ENCODE measurements at places on chromosomes 2 and 18.

DNA sequence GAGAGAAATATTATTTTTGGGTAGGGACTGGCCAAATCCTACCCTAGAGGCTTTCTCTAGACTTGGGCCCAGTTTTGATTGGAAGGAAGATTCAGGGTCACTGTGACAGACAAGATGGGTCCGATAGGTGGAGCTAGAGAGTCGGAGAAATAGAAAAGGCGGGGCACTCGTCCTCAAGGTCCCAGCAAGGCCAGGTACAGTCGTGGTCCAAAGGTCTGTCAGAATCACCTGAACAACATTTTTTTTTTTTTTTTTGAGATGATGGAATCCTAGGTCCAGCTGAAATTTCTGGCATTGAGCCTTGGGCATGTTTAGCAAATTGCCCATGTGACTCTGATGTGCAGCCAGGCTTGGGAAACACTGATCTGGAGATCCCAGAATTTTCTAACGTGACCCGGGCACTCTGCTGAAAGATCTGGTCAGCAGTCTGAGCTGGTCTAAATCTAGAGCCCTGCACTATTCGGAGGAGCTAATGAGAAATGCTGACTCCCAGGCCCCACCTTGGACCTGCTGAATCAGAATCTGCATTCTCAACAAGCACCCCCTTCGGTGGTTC, 23.0 kb upstream of the NTSR2 start:
- DNase-seq, result no peak

DNA sequence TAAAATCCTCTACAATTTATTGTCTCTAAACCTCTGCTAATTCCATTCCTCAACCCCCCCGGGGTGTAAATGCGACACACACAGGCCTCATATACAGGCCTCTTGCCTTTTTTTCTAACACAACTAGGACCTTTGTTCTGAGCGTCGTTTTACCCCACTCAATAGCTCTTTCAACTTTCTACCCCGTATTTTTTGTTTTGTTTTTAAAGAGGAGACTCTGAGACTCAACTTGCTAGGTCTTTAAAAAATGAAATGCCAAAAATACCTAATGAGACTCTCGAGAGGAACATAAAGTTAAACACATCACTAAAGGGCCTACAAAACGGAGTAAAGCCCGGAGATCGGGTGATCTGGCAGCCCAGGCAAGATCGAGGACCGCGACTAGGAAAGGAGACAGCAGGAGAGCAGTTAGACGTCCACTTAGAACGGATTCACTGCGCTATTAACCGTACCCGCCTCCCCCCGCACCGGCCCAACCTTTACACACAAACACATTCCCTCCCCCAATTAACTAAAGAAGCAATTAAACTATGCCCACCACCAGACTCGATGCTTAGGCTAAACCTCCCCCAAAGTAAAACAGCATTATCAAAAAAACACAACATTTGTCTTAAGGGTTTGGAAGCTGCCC, 1.7 kb downstream of the TRIP12 start:
- DNase-seq, result peak; percentile 6

DNA sequence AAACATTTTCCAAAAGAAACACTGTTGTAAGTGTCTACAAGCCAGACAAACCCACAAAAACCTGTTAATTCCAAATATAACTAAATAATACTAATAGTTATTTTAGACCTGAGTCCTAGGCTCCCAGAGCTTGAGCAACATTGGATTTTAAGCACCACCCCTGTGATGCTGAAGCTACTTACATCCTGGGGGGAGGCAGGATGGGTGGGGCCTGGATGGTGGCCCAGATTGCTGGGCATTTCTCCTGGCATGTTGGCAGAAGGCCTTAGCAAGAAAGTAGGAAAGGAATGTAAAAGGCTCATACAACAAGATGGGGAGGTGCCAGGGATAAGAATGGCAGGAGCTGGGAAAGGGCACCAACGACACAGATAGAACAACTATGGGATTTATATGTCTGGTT, 50.7 kb upstream of the OTX1 start:
- no peak for DNase-seq

- no peak for DNase-seq
These were observed 87.1 kb downstream of the CDH20 start for GRCh38 chr18:61420218-61420885.

- no peak for DNase-seq
These were observed 3.6 kb upstream of the KCNJ13 start for GRCh38 chr2:232779934-232780333.

- DNase-seq, result no peak
These were observed 2.2 kb upstream of the ACADL start for GRCh38 chr2:210227290-210228088.

DNA sequence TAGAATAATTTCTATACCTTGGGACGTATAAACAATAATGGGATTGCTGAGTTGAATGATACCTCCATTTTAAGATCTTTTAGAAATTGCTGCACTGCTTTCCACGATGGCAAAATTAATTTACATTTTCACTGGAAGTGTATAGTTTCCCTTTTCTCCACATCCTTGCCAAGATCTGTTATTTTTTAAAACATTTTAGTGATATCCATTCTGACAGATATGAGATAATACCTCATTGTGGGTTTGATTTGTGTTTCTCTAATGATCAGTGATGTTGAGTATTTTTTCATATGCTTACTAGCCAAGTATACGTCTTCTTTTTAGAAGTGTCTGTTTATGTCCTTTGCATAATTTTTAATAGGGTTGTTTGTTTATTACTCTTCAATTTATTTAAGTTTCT, 908.5 kb upstream of the CNTNAP5 start:
- DNase-seq, result no peak

- DNase-seq, result no peak
These were observed 39.5 kb downstream of the SFT2D3 start for GRCh38 chr2:127740665-127741288.

- no peak for DNase-seq
These were observed 20.2 kb downstream of the IL18RAP start for GRCh38 chr2:102442967-102443828.

GRCh38 chr2:148586522-148587128, 57.9 kb upstream of the EPC2 start:
- DNase-seq, result no peak

GRCh38 chr2:43114210-43114609, 112.2 kb downstream of the ZFP36L2 start:
- DNase-seq, result no peak

- no peak for DNase-seq
These were observed 44.4 kb downstream of the MYO3B start for GRCh38 chr2:170222298-170222697.

DNA sequence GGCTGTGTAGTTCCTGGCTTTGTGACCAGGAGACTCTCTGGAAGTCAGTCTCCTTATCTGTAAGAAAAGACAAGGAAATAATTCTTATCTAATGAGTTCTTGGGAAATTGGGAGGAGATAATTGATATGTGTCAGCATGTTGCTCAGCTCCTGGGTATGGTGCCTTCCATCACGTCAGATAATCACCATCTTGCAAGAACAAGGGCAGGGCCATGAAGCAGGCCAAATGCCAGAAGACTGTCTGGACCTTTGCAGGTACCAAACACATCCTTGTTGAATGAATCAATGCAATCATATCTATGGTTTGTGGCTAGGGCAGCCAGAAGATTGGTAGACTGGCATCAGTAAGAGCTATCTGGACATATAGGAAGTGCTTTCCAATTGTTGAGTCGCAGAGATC, 473.5 kb downstream of the TNS1 start:
- no peak for DNase-seq

DNA sequence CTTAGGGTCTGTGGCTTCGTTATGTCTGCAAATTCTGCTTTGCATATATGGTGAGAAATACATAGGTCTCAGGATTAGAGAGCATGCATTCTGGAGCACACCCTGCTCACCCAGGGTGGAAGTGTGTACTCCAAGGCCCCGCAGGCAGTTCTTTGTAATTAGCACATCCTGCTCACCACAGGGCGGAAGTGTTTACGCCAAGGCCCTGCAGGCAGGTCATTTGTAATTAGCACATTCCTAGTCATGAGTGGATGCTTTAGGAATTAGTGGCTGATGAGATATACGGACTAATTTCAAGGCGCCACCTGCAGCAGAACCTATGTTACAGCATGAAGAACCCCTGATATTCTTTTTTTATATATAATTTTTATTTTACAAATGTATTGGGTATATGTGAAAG, 4.2 kb downstream of the ALLC start:
- DNase-seq, result no peak

- no peak for DNase-seq
These were observed 57.0 kb downstream of the PRKCE start for GRCh38 chr2:45708501-45708900.

- no peak for DNase-seq
These were observed 2.8 kb downstream of the GAREM2 start for GRCh38 chr2:26175466-26176278.

DNA sequence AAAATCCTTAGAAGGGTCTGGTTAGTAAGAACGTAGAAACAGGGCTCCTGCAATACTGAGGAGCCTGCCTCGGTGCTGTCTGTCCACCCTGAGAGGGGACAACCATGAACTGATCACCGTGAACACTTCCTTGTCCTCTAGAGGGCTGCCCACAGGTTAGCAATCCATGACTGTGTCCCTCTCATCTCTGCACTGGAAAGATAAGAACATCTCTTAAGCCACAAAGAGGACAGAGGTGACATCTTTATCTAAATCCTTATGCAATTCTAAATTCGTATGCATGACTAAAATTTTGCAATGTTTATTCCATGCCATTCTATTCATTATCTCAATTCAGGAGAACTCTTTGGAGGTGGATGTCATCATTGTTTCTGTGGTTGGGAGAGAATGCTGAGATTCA, 12.8 kb downstream of the EFR3B start:
- no peak for DNase-seq

DNA sequence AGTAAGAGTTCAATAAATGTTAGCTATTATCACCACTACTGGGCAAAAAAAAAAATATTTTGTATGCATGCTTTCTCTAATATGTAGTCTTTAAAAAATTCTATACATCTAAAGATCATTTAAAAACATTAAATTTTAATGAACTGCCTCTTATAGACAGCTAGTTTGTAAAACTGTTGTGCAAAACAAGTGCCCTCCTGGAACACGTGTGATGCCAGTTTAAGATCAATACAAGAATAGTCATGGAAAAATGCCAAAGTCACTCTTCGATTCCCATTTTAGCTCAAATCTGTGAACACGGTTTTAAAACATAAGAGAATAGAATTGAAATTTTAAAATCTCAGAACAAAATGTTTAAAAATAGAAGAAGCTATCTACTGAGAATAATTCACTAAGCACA, 242.5 kb upstream of the SMAD7 start:
- DNase-seq, result no peak

DNA sequence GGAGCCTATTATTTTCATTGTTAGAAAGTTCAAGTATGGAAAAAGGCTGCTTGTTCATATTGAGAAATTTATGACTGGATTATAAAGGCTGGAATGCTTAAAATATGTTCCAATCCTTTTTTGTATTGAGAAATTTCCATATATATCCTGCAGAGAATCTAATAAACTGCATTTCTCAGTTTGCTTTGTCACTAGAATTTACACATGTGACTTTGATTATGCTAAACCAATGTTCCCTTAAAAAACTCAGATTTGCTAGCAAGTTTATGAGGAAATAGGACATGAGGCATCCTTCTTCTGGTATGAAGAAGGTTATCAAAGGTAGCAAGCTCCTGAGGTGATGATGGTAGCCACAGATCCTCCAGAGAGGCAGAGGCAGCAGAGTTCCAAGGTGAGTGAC, 29.2 kb upstream of the DSEL start:
- no peak for DNase-seq

- no peak for DNase-seq
These were observed 138.7 kb downstream of the MGAT5 start for GRCh38 chr2:134392442-134393074.

- no peak for DNase-seq
These were observed 726.3 kb downstream of the EPHA4 start for GRCh38 chr2:220845766-220846273.

Measured in stimulated activated CD8-positive, alpha-beta memory T cell treated with anti-CD3 and anti-CD28 coated beads, Interleukin-15, amount 100 ng/mL, for 24 hours (primary cell).